ENCODE measurements at places on chromosomes 5 and 9. TPM values are rescaled to one million over a fixed set of nuclear protein-coding genes. Genes with fewer than 3 reads are reported as not detected.

- peak; percentile 92 for ATAC-seq
These were observed 60.3 kb downstream of the FOXD1 start for GRCh38 chr5:73388306-73388684.

DNA sequence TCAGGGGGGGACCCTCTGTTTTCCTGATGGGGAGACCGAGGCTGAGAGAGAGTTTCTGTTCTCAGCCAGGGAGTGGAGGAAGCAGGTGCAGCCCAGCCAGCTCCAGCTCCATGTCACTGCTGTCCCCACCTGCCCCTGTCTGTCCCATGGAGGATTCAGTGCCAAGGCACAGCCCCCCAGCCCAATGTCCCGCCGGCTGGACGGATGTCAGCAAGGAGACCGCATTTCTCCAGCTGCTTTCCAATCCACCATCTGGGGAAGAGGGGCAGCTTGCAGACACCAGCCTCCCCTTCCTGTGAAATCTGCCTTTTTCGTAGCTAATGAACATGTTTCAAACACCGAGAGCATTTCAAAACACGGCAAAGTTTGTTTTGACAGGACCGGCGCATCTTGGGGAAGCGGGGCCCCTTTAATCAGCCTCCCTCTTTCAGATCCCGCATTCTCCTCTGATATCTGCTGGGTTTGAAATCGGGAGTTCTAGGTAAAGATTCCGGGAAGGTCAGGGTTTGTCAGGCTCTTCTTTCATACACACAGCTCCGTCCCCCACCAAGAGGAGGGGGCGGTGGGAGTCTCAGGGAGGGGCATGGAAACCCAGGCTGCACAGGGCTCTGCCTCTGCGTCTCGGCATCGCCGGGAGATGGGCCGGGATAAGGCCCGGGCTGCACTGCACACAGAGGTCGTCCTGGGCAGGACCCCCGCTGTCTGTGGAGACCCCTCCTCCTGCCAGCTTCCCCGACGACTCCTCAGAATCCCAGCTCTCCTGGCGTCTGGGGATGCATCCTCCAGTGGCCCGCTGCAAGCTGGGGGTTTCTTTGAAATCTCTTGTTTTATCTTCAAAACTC lies 74.8 kb downstream of the NEK6 start:
- ATAC-seq, result no peak

DNA sequence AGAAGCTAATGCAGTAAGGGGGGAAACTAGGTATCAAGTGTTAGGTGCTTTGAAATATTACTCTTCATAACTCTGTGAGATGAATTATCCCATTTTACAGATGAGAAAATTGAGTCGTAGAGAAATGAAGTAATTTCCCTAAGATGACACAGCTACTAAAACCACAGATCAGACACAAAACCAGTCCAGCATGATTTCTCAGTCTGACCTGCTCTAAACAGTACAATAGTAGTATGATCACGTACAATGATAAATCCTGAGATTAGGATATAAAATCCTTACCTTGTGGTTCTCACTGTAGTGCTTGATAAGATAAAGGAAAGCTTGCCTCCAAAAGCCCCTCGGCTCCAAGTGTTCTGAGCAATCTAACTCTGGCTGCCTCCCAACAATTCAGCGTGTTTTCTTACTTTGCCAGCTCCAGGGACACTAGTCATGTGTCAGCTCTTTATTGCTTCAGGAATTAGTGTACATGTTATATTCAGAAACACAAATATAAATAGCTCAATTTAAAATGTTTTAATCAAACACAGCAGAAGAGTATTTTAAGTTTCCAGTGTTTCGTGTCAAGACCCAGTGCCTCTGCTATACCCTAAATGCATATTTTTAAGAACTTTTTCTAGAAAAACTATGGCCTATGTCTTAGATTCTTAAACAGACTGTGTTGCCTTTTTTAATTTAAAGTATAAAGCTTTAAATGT lies 243.6 kb downstream of the DENND1A start:
- ATAC-seq, result no peak

GRCh38 chr9:91623004-91623403 lies 199.4 kb upstream of the NFIL3 start:
- no peak for ATAC-seq

Gene EQTN
- total RNA-seq, result not detected

- no peak for ATAC-seq
These were observed 22.6 kb downstream of the VCAN start for GRCh38 chr5:83494087-83494620.

Gene ZDHHC12
- 20.6 TPM for total RNA-seq

GRCh38 chr5:177537389-177538361 lies 16.7 kb downstream of the FAM193B start:
- no peak for ATAC-seq

DNA sequence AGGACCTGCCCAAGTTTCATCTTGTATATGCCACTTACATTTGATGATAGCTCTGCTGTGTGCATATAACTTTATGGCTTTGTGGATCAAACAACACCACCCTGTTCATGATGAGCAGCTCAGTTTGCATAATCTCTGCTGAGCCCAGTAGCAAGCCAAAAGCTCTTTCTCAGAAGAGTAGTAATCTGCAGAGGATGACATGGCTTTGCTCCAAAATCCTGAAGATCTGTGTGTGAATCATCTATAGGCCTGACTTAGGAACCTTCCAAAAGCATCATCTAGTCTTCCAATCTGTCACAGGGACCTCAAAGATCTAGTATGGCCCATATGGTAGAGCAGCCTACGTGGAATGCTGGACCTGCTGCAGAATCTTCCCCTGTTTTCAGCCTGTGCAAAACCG lies 394.6 kb downstream of the PSAT1 start:
- ATAC-seq, result no peak

Gene CDHR2
- total RNA-seq, result 0.60 TPM

DNA sequence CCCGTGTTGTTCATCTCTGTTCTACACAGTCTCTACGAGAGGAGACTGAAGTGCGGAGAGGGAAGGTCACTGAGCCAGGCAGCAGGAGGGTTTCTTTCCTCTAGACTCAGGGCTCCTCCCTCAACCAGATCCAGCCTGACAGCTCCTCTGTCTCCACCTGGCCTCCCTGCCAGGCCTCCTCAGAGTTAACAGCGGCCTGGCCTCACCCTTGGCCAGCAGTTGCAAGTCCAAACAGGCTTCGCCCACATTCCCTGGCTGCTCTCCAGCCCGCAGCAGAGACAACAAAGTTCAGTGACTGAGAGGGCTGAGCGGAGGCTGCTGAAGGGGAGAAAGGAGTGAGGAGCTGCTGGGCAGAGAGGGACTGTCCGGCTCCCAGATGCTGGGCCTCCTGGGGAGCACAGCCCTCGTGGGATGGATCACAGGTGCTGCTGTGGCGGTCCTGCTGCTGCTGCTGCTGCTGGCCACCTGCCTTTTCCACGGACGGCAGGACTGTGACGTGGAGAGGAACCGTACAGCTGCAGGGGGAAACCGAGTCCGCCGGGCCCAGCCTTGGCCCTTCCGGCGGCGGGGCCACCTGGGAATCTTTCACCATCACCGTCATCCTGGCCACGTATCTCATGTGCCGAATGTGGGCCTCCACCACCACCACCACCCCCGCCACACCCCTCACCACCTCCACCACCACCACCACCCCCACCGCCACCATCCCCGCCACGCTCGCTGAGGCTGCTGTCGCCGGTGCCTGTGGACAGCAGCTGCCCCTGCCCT lies at the start of gene HRCT1:
Gene HRCT1, plus strand, starts transcription at position 291 of the 768 bp plus-strand sequence. Its CDS starts 86 bp downstream, at position 377.
- peak; percentile 4 for ATAC-seq

- ATAC-seq, result no peak
These were observed 335.8 kb downstream of the GADD45G start for GRCh38 chr9:89940625-89941024.

All from motor neuron (in vitro differentiated cells).